ENCODE measurements at places on chromosomes 11 and 22. TPM values are rescaled to one million over a fixed set of nuclear protein-coding genes. Genes with fewer than 3 reads are reported as not detected.

RIBC2 gene
- total RNA-seq, result 1.8 TPM

LYVE1 gene
- 0.84 TPM for total RNA-seq

OR8D4 gene
- total RNA-seq, result not detected

MS4A6A gene
- not detected for total RNA-seq

CAPN1 gene
- total RNA-seq, result 113 TPM

LBHD1 gene
- total RNA-seq, result 4.5 TPM

EFCAB6 gene
- 0.45 TPM for total RNA-seq

DKK3 gene
- 18.4 TPM for total RNA-seq

ANGPTL5 gene
- total RNA-seq, result 0.09 TPM

PRR33 gene
- total RNA-seq, result not detected

POTEH gene
- total RNA-seq, result not detected

Data from A549 treated with GW870086 at 1 μM for 4 hours (cell line).